ENCODE measurements at places on chromosomes 11 and 22.

- peak; percentile 45 for ATAC-seq
Measured at GRCh38 chr22:44045145-44045544, 21.0 kb downstream of the PARVB start.

DNA sequence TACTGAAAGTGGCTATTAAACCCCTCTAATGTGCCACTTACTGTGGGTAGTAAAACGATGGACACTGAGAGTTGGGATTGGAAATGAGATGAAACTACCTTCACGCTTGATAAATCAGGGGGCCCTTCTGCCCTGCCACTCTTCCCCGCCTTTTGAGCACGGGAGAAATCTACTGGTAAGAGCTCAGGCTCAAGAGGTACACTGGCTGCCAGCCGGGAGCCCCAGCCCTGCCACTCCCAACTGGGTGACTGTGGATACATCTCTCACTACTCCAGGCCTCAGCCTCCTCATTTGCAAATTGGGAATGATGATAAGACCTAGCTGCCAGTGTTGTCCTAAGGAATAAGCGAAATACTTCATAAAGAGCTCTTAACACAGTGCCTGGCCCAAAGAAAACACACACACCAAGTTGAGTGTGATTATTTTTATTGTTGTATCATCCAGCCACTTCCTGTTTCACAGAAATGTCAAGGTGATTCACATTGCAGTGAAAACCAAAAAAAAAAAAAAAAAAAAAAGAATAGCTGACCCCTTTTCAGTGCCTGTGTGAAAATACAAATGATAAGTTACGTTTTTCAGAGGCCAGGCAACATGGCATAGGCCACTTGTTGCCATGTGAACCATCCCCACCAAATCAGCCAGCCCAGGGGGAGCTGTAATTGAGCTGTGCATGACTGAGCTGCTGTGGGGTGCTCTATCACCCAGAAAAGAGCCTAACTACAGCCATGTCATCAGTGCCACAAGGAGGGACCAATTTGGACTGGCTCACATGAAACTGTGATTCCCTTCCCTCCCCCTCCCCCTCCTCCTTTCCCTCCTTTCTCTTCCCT is 4.4 kb upstream of the ZNRD2 start:
- ATAC-seq = peak; percentile 8

DNA sequence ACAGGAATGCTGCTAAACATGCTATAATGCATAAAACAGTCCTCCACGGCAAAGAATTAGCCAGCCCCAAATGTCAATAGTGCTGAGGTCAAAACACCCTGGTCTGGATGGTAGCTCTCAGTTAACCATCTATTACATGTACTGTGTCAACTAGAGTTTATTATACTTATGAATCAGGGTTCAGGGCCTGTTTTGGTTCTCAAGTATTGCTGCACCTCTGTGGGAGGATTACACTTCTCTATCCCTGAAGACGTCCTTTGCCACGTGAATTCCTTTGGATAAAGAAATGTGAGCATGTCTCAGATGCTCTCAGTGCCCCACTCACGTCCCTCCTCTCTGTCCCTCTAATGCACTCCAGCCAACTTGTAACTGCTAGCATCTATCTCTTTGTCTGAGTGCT is 53.4 kb downstream of the SLC1A2 start:
- ATAC-seq = no peak

- peak; percentile 55 for ATAC-seq
Measured at GRCh38 chr11:69089258-69089657, 40.5 kb downstream of the TPCN2 start.

DNA sequence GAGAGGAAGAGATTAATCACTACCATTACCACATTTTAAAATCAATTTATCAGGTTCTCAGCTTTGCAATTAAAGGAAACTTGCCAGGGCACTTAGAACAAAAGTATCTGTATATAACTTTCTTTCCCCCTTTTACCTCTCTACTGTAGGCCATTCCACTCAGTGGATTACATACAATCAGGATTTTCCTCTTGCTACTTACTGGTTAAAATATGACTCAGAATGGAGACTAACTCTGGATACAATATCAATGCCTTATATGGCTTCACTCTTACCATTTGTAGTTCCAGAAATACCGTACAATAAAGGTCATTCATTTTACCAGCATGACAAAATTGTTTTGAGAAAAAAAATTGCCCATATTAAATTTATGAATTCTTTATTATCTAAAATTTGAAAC is 706.8 kb downstream of the KCNA4 start:
- no peak for ATAC-seq

GRCh38 chr11:14934641-14935351 is 37.4 kb downstream of the CALCA start:
- ATAC-seq = no peak

DNA sequence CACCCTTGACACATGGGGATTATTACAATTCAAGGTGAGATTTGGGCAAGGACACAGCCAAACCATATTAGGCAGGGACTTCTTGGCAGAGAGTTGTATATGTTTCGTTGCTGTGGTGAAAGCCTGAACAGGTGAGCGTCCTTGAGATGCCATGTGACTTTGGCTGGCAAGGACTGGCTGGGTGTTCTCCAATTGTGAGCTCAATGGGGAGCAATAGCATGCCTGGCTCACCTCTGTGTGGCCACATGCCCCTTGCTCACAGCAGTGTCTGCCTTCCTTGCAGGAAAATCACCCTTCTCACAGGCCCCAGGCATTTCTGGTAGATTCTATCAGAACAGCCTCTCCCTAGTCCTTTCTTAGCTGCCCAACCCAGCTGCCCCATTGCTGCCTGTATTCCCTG is 105.5 kb downstream of the PARVA start:
- ATAC-seq = no peak

DNA sequence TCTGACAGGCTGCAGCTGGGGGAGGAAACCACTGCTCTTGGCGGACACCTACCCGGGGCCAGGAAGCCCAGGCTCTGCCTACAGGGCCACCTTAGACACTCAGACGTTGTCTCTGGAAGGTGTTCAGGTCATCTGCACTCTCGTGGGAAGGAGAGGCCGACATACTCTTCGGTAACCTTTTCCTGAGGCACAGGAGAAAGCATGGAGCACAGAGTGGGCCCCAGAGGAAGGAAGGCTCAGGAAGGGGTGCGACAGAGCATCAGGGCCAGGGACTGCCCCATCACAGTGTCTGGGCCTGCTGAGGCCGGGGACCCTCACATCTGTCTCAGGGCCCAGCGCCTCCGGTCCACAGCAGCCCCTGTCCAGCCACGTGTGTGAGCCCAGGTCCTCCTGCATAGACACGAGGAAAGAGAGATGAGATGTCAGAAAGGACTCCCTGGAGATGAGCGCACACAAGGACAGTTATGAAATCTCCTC is 18.2 kb upstream of the TUB start:
- ATAC-seq = no peak

- no peak for ATAC-seq
Measured at GRCh38 chr11:119974467-119974866, 163.4 kb downstream of the TRIM29 start.

- ATAC-seq = no peak
Measured at GRCh38 chr22:28506150-28506535, 173.5 kb downstream of the TTC28 start.

DNA sequence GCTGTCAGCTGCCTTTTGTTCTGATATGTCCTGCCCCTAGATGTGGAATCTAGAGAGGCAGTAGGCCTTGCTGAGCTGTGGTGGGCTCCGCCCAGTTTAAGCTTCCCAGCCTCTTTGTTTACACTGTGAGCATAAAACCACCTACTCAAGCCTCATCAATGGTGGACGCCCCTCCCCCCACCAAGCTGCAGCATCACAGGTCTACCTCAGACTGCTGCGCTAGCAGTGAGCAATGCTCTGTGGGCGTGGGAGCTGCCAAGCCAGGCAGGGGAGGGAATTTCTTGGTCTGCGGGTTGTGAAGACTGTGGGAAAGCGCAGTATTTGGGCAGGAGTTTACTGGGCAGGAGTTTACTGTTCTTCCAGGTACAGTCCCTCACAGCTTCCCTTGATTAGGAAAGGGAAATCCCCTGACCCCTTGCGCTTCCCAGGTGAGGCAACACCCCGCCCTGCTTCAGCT is 98.5 kb downstream of the SMCO4 start:
- ATAC-seq = peak; percentile 88

DNA sequence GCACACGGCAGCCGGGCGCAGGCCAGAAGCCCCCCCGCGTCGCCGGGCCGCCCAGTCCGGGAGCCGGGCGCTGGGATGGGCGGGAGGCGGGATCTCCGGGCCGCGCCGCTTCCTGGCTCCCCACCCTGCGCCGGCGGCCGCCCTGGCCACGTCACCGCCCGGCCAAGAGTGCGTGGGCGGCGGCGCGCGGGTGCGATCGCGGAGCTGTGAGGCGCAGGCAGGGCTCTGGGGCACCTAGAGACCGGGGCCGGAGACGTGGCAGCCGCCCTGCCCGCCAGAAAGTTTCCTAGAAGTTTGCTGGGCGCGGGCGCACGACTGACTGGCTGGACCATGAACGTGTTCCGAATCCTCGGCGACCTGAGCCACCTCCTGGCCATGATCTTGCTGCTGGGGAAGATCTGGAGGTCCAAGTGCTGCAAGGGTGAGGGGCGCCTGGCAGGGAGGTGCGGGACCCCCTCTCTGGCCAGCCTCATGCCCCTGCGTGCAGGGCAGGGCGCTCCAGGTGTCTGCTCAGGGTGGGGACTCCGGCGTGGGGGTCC is at the start of gene KDELR3:
Gene KDELR3, plus strand, starts transcription at position 193 of the 539 bp plus-strand sequence. Its CDS starts 138 bp downstream, at position 331.
- peak; percentile 97 for ATAC-seq

- ATAC-seq = no peak
Measured at GRCh38 chr11:22263613-22264012, 70.7 kb downstream of the ANO5 start.

DNA sequence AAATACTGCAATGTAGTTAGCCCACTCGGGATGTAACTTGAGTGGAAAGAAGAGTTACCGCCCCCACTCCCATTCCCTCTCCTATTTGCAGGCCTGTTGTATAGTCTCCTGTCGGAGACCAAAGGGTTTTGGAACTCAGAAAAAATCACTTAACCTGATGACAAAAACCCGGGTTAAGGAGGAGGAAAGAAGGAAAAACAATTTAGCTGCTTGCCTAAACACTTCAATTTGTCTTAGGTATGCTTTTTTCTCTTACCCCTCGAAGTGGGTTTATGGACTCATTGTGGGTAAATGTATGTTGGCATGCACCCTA is 2.2 kb downstream of the YAP1 start:
- no peak for ATAC-seq

- ATAC-seq = no peak
Measured at GRCh38 chr11:17604201-17604914, 57.3 kb downstream of the OTOG start.

DNA sequence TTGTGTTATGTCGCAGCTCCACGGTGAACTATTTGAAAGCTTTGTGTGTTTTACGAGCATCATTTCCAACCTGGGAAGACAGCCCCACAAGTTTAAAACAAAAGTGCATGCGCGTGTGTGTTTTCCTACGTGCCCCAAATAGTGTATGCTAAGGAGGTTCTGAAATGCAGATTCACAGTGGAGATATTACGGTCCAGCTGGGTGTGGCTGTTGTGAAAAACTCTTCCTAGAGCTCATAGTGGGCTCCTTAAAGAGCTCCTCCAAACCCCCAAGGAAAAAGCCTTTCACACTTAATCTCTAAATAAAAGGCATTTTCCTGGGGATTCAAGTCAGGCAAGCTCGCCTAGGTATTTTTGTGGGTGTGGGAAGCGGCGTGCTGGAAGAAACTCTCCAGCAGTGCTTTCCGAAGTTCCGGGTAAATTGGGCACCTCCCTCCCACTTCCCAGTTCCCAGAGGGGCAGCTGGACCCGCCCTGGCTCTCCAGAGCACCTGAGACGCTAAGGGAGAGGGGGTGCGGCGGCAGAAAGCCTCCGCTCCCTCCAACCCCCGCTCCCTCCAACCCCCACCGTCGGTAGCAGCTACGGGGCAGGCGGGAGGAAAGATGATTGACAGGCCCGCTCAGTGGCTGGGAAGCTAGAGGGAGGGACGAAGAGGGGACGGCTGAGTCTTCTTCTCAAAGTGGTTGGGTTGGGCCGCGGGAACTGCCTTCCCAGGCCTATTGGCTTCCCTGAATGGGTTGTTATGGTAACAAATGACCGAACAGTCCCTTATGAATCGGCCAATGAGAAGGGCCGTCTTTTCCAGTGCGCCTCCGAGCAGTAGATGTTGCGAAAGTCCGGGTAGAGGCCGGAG is 561 bp upstream of the PCF11 start:
- peak; percentile 94 for ATAC-seq

DNA sequence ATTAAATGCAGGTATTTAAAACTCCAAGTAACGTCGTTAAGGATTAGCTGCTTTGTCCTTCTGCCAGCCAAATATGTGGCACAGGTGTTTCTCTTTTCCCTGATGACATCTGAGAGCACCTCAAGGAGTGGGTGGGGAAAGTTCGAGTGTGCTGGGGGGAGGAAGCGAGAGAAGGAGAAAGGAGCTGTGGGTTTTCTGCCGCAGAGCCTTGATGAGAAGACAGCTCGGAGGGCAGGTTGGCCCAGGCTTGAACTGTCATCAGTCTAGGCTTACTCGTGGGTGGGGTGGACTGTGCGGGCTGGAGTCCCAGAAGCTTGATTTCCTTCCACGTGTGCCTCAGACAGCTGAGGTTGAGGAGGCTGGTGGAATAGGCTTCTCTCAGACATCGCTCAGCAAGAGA is 15.2 kb upstream of the SORL1-AS1 start:
- ATAC-seq = peak; percentile 38

- no peak for ATAC-seq
Measured at GRCh38 chr11:79206951-79207350, 233.9 kb downstream of the TENM4 start.

- no peak for ATAC-seq
Measured at GRCh38 chr11:20881328-20882079, 212.1 kb downstream of the NELL1 start.

- no peak for ATAC-seq
Measured at GRCh38 chr11:40716344-40717130, 742.9 kb downstream of the LRRC4C start.

- ATAC-seq = no peak
Measured at GRCh38 chr11:120209746-120210625, 846 bp upstream of the OAF start.

DNA sequence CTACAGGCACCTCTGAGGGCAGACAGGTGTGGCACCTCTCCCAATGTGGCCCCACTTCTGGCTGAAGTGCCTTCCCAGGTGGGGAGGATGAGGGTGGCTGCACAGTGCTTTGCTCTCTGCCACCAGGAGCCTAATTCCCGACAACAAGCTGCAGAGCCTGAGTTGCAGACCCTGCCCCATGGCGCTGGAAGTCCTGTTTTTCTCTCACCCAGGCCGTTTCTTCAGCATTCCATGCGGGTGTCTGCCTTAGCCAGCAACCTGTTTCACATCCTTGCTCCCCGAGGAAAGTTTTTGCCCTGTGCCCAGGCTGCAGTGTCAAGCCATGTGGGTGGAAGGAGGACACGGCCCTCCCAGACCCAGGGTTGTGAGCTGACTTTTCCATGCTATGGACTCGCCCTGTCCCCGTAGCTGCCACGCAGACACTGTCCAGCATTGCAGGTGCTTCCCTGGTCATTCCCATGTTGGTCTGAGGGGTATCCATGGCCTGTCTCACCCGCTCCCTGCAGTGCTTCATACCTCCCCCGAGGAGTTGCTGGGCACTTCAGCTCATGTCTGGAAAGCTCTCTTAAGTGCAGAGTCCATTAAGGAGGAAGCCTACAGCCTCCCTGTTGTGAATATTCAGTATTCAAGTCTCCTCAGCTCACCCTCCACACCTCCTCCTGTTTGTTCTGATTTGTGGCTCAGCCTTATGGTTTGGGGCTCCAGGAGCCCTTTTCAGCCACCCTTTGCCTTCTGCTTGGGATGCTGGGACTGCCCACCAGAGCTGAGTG is 2.9 kb downstream of the DAGLA start:
- ATAC-seq = no peak

Measured in activated T-helper 17 cell treated with anti-CD3 and anti-CD28 coated beads, Interleukin-2, amount 50 U/mL, for 72 hours (primary cell).